ENCODE measurements at places on chromosomes 6 and 20.

DNA sequence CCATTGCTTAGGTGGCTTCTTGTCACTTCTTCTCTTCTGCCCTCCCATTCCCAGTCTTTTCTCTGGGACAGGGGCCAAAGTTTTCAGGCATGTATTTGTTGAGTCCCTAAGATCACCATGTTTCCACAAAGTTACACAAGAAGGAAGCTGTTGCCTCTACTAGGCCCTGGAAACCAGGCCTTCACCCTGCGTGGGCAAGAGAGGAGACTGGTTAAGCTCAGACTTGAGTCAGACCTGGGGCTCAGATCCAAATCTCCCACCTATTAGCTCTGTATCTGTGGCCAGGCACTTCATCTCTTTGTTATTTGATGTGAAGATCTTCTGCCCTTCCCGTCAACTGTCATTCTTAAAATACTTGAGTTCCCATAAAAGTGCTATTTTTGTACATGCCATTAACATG, 154.6 kb downstream of the SASH1 start:
- no peak for DNase-seq

- no peak for DNase-seq
Measured at GRCh38 chr20:49326026-49326425, 48.2 kb upstream of the ZNFX1 start.

GRCh38 chr20:8242066-8242465, 110.0 kb downstream of the PLCB1 start:
- no peak for DNase-seq

DNA sequence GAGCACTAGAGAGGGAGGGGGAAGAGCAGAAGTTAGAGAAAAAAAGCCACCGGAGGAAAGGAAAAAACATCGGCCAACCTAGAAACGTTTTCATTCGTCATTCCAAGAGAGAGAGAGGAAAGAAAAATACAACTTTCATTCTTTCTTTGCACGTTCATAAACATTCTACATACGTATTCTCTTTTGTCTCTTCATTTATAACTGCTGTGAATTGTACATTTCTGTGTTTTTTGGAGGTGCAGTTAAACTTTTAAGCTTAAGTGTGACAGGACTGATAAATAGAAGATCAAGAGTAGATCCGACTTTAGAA, 2.0 kb downstream of the ID4 start:
- DNase-seq, result no peak

DNA sequence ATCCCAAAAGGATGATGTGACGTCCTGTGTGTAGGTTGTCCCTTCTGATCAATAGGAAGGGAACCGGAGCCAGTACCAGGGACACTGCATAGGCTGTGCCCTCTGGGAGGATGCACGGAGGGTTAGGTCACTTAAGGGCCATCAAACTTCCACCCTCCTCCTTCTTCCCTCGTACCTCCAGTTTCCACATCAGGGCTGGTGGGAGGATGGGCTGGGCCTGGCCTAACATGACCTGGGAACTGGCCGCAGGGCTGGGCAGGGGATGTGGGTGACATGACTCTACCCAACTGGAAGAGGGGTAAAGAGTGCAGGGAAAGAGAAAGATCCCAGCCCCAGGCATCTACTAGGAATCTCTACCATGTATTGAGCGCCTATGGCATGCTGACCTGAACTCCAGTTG, 46.2 kb upstream of the MDGA1 start:
- no peak for DNase-seq

- peak; percentile 79 for DNase-seq
Measured at GRCh38 chr20:38875175-38875993, 50.8 kb upstream of the FAM83D start.

DNA sequence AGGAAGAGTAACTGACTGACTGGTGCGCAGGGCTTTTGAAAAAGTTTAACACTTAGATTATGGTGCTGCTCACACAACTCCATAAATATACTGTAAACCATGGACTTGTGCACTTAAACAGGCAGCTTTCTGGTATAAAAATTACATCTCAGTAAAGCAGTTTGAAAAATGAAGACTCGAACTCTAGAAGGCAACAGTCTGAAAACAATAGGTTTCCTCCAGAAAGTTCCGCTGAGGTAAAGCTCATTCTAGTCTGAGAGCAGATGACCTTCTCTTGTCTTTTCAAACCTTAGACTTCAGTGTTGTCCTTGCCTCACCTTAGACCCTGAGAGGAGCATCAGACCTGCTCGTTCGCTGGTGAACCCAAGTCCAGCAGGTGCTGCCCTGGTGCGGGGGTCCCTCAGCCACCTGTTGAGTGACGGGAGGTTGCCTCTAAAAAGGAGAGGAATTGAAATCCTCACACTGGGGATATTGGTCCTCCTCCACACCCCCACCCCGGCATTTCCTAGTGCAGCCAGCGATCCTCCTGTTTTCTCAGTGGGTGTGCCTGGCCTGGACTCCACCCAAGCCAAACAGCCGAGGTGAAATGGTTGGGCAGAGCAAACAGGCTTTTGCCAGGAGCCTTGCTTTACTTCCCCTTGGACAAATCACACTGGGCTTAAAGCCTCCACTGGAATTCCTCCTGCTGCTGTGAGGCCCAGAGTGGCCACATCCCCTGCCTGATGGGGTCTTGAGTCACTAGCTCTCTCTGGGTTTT, 14.7 kb upstream of the PYGB start:
- no peak for DNase-seq

DNA sequence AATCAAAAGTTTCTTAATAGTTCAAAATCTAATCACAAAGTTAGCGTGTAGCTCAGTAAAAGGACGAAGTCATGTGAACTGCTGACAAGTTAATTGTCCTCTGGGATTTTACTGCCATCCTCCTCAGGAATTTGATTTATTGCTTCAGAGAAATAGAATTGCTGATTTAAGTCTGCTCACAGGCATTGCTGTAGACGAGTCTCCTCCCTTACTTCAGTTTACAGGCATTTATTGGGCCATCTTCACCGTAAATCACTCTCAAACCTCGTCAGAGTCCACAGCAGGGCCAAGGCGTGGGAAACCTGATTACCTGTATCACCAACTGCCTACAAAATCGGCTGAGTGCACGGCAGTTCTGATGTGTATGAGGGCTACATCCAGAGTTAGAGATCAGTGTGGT, 119.1 kb upstream of the PDE10A start:
- DNase-seq, result no peak

DNA sequence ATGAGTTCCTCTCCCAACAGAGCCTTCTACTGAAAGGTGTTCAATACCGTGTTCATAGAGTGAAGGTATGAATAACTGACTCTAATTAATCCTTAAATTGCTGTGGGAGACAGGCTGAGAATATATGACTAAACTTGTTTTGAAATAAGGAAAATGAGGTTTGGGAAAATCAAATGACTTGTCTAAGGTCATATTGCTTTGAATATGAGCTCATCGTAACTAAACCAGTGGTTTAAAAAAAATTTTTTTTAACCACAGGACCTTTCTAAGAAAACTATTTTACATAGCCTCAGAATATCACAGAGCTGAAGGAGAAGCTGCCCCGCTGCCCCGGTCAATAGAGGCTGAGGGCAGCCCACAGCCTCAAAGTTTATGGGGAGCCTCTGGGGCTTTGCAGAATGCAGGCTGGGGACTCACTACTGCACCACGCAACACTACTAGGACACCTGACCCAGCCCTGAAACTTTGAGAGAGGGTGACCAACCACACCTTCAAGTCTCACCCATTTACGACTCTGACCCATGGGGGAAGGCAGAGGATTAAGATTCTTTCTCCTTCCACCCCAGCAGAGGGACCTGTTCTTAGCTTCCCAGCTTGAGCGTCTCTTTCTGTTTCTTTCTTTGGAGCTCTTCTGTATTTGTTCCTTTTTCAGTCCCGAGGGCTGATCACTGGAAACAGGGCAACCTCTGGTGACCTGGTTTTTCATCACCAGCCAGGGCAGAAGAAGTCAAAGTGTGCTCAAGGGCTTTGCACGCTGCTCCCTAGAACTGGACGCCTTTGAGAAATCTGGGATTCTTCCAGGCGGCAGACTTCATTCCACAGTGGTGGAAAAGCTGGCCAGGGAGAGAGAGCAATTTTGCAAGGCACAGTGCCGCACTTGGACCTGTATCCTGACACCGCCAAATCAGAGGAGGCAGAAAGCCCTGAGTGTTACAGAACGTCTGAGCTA, 220.2 kb downstream of the ATXN1 start:
- no peak for DNase-seq

GRCh38 chr6:145278163-145278807, 457.0 kb downstream of the EPM2A start:
- DNase-seq, result no peak

- no peak for DNase-seq
Measured at GRCh38 chr6:7468382-7469081, 72.9 kb upstream of the DSP start.

DNA sequence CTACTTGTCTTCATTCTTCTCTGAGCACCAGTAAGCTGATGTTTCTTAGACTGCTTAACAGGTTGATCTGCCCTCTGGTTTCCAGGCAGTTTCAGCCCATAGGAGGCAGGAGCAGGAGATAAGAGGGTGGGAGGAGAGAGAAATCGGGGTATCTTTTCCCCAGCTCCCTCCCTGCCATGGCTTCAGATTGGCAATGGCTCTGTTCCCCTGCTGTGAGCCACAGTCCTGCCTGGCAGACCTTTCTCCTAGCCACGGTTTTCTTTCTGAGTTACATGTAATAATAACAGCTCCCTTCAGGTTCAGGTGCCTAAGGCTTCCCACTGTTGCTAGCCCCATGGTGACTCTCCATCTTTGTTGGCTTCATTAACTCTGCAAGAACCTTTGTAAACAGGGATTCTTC, 115.3 kb downstream of the CD83 start:
- DNase-seq, result no peak

- no peak for DNase-seq
Measured at GRCh38 chr6:12637960-12638641, 78.5 kb upstream of the PHACTR1 start.

GRCh38 chr6:112522587-112522986, 175.5 kb downstream of the RFPL4B start:
- no peak for DNase-seq

- DNase-seq, result no peak
Measured at GRCh38 chr6:112557435-112557834, 210.3 kb downstream of the RFPL4B start.

- DNase-seq, result no peak
Measured at GRCh38 chr6:136016228-136017225, 165.0 kb downstream of the PDE7B start.

- no peak for DNase-seq
Measured at GRCh38 chr6:69887714-69888345, 21.5 kb downstream of the COL19A1 start.

DNA sequence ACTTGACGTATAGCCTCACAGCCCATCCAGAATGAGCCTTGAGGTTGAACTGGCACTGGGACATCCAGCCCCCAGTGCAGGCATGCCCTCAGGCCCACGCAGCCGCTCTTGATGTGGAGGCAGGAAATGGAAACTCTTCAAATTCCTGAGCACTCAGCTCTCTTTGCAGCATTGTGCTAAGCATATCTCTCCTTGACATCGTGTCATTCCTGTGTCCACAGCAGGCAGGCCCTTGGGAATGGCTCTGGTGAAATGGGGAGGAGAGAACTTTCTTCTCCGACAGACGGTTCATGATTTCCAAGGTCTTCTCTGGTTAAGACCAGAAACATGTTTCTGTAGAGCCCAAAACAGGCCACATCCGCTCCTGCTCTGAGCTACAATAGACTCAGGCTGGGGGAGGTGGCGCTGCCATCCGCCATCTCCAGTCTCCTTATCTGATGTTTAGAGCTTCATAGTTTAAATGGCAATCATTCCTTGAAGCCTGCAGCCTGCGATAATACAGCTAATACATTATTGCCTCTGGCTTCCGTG, 248.8 kb downstream of the CDH4 start:
- DNase-seq, result no peak

- no peak for DNase-seq
Measured at GRCh38 chr6:147808640-147809039, 300.1 kb downstream of the SAMD5 start.

- DNase-seq, result no peak
Measured at GRCh38 chr20:10079964-10080363, 45.2 kb downstream of the ANKEF1 start.

- no peak for DNase-seq
Measured at GRCh38 chr6:150029749-150030148, 4.4 kb upstream of the RAET1L start.

DNA sequence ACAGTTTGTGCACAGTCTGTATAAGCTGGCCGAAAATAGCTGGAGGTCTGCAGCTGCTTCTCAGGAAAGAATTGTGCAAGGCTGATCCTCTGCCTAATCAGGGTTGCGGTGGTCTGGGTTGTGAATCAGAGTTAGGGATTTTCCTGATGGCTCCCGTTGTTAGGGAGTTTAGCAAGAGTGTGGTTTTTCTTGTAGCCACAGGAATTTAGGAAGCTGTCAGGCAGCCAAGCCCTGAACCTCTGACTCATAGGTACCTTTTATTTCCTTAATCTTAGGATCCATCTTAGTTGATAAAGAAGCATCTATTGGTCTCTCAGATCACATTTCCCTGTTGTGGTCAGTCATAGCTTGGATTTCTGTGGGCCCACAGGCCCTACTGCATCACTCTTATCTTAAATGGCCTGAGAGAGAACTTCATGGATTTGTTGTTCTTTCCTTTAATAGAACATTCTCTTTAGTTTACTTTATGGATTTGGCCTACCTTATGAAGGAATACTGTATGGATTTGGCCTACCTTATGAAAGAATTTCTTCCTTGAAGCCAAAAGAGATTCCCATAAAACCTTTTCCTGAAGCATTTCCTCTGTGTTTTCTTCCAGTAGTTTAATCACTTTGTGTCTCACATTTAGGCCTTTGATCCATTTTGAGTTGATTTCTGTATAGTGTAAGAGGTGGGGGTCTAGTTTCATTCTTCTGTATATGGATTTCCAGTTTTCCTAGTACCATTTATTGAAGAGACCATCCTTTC, 10.3 kb downstream of the KIF25 start:
- no peak for DNase-seq

- no peak for DNase-seq
Measured at GRCh38 chr20:32129863-32130262, 20.3 kb downstream of the TM9SF4 start.

DNA sequence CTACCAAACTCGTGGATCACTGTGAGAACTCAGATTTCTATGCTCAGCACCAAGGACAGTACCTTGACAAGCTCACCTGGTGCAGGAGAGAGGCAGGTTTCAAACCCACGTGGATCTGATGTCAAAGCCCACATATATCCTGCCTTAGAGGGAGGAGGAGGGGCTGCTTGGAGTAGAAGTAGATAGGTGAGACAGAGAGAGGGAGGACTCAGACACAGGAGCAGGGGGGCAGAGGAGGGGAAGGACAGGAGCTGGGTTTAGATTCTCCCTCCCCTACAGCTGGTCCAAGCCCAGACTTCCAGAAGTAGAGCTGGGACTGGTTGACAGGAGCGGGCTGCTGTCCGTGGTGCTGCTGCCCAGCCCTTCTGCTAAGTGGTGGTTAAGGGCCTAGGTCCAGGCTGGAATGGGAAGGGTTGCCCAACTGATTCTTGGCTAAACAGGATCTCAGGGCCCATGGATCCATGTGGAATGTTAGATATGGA, 77.5 kb downstream of the CDH22 start:
- DNase-seq, result no peak

DNA sequence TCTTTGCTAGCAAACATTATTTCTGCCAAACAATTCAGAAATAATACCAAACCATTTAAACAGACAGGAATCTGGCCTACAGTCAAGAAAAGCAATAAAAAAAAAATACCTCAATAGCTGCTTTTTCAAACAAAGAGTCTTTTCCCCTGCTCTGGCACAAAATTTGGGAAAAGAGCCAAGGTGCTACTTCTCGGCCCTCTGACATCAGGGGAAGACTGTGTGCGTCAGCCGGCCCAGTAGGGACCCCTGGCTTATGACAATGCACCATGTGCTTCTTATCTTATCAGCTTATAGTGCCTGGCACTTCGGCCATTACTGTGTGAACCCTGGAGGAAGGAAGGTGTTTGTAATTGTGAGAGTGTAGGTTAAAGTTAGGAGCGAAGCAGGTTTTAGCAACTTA, 89.4 kb downstream of the PDE10A start:
- no peak for DNase-seq
